Stimulated activated CD4-positive, alpha-beta T cell treated with anti-CD3 and anti-CD28 coated beads, TNF-alpha, amount 100 ng/mL, for 4 hours (primary cell): ENCODE measurements at places on chromosomes 13 and 19.

- DNase-seq = no peak
These were observed 424.5 kb downstream of the ITGBL1 start for GRCh38 chr13:101876951-101877350.

DNA sequence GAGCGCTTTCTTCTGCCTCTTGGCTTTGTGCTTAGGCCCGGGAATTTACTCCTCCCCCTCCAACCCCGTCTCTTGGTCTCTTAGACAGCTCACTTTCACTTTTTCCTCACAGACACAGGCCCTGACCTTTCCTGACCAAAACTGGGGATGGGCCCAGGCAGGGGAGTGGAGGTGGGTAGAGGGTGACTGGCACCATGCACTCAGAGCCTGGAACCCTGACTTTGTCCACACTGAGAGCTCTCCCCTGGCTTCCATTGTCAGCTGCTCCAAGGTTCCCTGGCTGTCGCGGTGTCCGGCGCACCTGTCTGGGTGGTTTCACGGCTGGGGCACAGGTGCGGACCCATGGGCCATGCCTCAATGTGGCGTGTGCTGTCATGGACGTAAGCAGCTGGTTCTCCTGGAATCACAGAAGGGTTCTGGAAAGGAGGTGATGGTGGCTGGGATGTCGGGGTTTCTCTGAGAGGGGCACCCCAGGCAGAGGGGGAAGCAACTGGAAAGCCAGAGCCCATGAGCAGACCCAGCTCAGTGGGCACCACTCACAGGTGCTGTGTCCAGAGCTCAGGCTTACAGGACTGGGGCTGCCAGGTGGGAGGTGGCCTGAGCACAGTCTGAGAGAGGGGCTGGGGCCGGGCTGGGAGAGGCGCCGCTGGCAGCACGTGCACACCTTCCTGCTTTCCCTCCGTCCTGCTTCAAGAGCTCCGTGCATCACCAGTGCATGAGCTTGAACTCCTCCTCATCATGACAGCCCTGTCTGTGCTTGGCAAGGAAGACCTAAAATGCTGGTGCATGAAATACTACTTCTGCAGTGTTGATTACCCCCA, 28.0 kb upstream of the C1QTNF9 start:
- DNase-seq = no peak

- DNase-seq = no peak
These were observed 148.9 kb upstream of the GPR12 start for GRCh38 chr13:26909477-26909876.

DNA sequence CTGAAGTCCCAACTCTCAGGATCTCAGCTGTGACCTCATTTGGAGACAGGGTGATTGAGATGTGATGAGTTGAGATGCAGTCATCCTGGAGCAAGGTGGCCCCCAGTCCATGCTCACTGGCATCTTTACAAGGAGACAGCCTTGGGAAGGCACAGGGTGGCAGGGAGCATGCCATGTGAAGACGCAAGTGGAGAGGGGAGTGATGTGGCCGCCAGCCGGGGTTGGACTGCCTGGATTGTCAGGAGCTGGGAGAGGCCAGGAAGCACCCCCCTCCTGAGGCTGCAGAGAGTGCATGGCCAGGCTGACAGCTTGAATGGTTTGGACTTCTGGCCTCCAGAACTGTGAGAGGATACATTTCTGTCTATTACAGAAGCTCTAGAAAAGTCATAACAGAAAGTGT, 194.4 kb downstream of the UQCRFS1 start:
- DNase-seq = no peak

GRCh38 chr13:39942552-39943273, 287.3 kb downstream of the COG6 start:
- DNase-seq = peak; percentile 43

DNA sequence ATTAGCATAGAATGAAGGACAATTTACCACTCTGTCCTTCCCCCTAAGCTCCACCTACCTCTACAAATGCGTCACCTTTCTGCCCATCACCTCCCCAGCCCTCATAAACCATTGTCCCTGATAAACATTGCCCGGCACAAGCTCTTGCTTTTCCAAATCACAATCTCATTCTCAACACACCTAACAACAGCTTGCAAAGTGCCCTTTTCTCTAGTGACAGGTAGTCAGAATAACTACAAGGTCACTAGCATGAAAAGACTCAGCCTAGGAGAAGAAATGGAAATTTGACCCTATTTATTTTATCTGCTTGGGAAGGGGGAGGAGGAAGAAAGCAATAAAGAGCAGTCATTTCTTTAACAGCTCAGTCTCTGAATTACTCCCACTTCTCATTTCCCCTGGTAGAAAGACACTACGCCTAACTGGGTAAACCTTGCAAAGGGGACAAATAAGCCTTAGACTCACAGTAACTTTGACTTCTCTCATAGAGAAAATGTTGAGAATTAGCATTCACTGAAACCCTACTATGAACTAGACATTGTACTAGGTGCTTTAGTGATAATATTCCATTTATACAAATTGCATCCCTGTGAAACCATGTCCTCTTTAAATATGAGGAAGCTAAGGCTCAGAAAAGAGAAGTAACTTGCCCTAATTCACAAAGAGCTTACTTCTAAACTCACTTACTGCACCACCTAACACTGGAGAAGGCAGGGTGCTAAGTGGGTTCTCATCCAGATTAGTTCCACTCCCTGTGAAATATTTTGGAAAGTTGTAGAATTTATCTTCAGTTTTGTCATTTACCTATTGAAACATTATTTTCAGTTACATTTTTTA, 116.2 kb upstream of the FNDC3A start:
- no peak for DNase-seq

- no peak for DNase-seq
These were observed 68.3 kb downstream of the ATP8A2 start for GRCh38 chr13:25440061-25440460.

DNA sequence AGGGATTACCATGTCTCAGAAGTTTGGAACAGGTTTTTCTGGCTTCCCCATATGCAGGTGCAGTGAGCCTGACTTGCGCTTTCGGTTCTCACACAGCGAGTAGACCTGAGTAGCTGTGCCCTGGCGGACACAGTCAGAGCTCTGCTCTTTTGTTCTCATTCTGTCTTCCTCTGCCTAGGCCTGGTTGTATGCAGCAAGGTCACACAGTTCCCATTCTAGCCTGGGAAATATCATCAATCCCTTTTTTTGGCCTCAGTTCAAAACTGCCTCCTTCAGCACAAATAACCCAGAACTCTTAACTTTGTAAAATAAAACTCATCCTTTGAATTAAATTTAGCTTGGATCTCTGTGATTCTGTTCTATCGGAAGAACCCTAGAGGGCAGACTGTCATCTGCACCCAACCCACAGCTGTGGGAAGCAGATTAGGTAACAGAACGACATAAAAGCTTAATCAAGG, 10.2 kb downstream of the OXGR1 start:
- no peak for DNase-seq

DNA sequence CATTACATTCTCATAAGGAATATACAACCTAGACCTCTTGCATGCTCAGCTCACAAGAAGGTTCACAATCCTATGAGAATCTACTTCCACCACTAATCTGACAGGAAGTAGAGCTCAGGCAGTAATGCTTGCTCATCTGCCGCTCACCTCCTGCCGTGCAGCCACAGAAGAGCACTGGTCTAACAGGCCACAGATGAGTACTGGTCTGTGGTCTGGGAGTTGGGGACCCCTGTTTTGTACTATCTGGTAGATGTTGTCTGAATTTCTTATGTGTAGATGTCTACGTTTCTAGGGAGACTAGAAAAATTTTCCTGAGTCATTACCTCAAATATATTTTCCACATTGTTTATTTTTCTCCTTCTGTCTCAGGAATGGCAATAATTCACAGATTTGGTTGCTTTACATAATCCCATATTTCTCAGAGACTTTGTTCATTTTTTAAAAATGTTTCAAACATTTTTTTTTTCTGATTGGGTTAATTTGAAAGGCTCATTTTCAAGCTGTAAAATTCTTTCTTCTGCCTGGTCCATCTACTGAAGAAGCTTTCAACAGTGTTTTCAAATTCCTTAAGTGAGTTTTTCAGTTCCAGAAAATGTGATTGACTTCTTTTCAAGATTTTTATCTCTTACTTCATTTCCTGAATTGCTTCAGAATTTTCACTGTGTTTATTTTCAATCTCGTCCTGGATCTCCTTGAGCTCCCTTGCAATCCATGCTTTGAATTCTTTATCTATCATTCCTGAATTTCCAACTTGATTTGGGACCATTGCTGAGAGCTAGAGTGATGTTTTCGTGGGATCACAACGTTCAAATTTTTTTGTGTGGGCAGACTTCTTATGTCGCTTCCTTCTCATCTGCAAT, 1322.2 kb downstream of the PCDH9 start:
- DNase-seq = no peak

DNA sequence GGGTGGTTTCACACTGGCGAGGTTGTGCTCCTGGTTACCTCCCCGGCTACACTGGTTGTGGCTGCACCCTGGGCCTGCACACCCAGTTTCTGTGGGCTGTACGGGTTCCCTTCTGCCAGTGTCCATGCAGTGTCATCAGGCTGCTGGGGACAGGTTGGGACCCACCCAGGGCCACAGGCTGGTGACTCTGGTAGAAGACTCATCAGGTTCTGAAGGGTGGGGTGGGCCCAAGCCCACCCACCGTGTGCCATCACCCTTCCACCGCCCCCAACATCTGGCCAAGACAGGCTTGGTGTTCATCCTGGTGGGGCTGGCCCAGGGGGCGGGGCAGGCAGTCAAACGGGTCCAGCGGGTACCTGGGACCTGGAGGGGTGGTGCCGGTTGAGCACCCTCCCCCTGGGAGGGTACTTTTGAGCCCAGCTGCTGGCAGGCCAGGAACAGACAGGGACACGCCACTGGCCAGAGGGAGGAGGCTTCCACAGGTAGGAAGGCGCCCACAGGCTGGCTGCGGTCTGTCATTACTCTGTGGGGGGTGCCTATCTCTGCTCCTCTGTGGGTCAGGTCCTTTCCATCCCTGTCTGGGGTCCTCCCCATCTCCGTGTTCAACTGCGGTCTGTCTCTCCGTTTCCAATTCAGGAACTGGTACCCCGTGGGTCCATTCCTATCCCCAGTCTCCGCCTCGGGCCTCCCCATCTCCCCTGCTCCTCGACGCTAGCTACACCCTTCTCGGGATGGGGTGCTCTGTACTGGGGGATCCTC, at the start of gene RNF225:
RNF225 (plus strand) TSS at position 437 of the 759 bp plus-strand sequence. CDS start 434 bp downstream, outside the sequence.
- peak; percentile 28 for DNase-seq

GRCh38 chr19:49916839-49917733, 11.9 kb upstream of the ATF5 start:
- DNase-seq = no peak

GRCh38 chr13:26186995-26187394, 35.1 kb downstream of the RNF6 start:
- no peak for DNase-seq

DNA sequence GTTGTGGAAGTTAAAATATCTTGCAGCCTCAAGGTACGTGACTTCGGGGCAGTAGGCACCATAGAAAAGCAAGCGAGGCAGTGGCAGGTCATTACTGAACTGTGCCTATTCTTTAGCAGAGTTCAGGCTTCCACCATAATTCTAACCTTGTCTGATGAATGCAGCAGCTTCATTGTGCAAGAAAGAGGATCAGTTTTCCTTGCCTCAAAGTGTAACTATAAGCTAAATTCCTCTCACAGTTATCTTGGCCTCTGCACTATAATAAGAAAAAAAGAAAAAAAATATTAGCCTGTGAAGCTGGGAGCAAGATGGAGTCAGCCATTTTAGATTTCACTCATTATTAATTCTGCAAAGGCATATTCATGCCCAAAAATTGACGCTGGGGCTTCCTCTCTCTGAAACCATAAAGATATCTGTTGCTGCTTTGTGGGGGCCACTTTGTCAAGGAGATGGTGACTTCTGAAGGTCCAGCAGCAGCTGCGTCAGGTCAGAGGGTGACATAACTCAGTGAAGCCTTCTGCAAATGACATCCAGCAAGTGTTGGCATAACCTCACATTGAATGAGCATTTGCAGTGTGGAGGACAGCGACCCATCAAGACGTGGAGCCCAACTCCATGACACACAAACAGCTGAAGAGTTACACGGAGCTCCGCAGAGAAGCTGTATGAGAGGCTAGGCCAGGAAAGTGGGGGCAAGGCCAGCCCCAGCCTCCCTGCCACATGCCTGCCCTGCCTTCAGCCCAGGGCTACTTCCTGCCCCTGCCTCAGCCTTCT, 23.1 kb upstream of the SACS start:
- DNase-seq = no peak

GRCh38 chr13:38735665-38736440, 49.0 kb downstream of the FREM2 start:
- DNase-seq = no peak

DNA sequence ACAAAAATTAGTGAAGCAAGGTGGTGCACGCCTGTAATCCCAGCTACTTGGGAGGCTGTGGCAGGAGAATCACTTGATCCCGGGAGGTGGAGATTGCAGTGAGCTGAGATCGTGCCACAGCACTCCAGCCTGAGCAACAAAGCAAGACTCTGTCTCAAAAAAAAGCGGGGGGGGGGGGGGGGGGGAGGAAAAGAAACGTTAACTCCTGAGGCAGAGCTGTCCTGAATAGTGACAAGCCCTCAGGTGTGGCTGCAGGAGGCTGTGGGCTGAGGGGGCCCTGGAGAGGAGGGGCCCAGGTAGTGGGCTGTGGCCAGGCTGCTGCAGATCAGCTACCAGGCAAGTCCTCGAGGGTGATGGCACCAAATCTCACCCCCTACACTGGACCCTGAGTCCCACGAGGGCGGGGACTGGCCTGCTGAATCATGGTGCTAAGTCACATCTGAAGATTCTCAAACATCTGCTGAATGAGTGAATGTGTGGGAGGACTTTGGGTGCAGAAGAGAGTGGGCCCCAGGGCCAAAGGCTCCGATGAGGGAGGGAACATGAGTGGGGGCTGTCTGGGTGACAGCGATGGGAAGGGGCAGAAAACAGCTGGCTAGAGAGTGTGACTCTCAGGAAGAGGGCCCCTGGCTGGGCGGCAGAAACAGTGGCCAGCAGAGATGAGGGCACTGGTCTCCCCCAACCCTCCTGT, 24.6 kb upstream of the ATP1A3 start:
- DNase-seq = no peak

DNA sequence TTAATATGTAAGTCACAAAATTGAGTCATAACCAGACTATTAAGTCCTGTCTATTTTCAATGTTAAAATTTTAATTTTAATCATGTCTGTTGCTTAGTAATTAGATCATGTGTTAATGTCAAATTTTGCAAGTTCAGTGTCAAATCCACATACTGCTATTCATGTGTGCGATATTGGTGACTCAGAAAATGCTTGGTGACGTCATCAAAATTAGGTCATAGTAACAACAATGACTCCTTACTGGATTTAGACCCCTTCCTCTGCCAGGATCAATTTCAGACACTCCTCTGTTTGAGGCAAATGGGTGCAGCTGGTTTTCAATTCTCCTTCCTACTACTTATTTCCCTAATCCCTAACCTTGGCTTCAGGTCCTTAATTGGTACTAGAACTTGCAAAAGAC, 1394.3 kb upstream of the SLC10A2 start:
- DNase-seq = no peak

- no peak for DNase-seq
These were observed 20.4 kb upstream of the ZNF91 start for GRCh38 chr19:23415561-23416191.
